ENCODE measurements at places on chromosomes 6 and 20.

DNA sequence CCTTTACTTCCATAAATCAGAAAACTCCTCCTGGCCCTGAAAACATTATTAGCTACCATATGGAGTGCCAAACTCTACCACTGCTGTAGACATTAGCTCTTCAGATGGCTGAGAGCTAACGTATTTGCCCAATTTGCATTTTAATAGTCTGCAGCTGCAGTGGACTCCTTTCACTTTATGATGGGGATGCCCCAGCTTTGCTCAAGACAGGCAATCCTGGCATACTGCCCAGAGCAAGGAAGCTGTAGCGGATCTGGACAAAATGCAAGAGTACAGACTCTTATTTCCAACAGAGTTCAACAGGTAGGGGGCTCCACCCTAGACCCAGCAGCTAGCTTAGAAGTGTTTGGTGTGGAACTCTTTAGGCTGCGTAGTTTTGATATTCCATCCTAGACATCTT is 246.7 kb downstream of the FOXC1 start:
- no peak for DNase-seq

- DNase-seq: no peak
These were observed 36.1 kb upstream of the NOL4L start for GRCh38 chr20:32621071-32621890.

DNA sequence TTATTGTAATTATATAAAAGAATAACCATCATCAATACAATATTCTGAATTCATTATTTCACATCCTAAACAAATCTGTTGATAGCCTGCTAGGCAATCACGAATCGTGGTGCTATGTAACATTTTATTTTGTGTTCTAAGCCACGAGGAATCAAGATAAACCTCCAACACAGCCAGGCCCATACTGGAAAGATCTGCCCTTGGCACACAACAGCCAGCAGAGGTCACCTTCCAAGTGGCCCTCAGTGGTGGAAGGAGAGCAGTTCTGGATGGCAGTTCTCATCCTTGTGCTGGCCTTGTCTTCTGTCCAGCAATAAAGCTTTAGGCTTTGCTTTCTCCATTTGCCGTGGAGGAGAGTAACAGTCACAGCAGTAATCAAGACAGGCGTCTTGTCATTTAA is 13.2 kb downstream of the ZNF831 start:
- DNase-seq: no peak

- DNase-seq: no peak
These were observed 46.3 kb upstream of the STXBP5 start for GRCh38 chr6:147157930-147158329.

- DNase-seq: no peak
These were observed 16.5 kb upstream of the MDFI start for GRCh38 chr6:41621802-41622201.

- DNase-seq: no peak
These were observed 34.8 kb downstream of the WRNIP1 start for GRCh38 chr6:2799936-2800527.

DNA sequence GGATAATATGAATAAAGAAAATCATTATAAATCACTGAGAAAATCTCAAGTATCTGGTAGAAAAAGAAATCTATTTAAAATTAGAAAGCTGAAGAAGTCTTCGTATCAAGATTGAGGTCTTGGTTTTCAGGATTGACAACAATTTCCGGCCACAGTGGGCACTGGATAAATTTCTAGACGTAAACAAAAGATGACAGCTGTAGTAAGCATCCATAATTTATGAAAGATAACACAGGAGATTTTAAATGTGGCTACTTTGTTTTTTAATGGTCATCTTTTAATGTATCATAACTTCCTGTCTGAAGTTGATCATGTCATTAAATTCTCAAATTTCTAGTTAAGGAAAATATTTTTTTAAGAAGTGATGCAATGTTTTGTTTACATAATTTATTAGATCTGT is 444.2 kb downstream of the HTR1B start:
- DNase-seq: no peak

DNA sequence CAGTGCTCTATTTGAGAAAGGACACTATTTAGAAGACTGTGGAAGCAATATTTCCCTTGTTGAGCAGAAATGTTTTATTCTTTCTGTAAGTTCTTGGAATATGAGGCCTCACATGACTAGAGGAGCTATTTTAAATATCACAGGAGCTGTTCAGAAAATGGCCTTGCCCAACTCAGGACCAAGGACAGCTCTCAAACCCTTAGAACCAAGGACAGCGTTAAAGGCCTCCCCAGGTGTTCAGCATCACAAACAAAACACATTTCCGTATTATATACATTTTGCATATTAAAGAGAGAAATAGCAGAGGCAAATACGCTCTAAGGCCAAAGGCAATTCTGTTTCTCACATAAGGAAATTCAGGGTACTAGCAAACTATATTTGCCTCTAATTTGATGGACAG is 631.4 kb downstream of the CDH26 start:
- no peak for DNase-seq

DNA sequence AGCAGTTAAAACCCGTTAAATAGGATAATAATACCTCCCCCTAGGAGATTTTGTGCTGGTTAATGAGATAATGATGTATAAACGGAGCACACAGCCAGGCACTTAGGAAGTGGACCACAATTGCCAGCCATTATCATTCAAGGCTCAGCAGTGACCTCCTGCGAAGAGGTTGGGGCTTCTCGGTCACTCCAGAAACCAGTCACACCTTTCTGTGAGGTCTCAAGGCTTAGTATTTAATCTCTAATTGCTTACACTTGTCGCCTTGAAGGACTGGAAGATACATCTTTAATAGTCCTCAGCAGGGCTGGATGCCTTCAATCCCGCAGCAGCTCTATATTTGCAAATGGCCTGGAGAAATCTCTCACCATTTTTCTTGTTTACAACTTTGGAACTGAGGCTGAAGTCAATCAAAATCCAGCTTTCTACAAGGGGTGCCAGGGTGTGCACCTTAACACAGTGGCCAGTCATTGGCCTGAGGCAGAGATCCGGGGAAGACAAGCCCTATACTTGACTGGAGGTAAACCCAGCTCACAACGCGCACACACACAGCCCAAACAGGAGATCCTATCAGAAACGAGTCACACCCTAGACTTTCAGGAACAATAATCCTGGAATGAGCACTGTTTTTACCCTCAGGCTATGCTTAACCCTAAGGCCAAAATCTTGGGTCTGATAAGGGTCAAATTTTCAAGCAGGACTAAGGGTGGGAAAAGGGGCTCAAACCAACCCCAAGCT is 1.2 kb downstream of the POU5F1 start:
- peak; percentile 24 for DNase-seq

- DNase-seq: no peak
These were observed 8.6 kb downstream of the CDC40 start for GRCh38 chr6:110188791-110189190.

GRCh38 chr6:121351916-121352315 is 17.6 kb upstream of the TBC1D32 start:
- DNase-seq: no peak

GRCh38 chr20:64264091-64264490 is 8.5 kb downstream of the PCMTD2 start:
- DNase-seq: no peak

DNA sequence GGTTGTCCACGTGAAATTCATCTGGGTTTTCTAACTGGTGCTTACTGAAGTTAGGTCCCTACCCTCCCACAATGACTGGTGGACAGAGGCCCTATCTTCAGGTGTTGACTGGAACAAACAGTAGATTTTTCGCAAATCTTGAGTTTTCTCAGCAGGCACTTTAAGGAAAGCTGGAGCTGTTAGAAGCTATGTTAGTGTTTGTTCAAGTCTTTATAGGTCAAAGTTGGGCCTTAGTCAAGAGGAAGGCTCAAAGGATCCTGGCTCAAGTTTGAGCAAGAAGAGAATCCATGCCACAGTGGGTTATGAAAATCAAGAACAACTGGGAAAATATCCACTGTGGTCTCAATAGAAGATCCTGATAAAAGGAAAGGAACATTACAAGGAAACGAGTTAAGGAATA is 48.5 kb upstream of the ELOVL5 start:
- no peak for DNase-seq

DNA sequence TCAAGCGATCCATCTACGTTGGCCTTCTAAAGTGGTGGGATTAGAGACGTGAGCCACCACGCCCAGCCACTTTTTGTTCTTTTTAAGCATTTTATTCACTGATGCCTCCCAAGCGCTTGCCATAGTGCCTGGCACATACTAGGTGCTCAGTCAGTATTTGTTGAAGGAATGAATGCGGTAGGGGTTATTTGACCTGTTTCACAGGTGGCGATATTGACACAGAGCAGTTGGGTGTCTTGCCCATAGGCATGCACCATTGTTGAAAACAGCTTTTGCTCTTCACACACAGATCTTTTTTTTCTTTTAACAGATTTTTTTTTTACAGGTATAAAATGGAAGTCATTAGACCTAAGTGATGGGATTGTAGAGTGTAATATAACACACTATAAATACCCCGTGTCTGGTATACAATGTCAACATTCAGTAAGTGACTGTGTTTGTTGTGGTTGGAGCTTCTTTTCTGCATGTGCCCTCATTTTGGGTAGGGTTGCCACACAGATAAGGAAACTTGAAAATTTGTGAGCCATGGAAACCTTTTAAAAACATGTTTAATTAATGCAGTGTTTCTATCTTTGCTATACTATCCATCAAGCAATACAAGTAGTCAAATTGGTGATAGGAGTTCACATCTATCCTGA is 24.8 kb downstream of the RREB1 start:
- DNase-seq: no peak

- no peak for DNase-seq
These were observed 8.3 kb upstream of the ZNF318 start for GRCh38 chr6:43377710-43378229.

- DNase-seq: no peak
These were observed 97.6 kb upstream of the DEFB112 start for GRCh38 chr6:50147371-50147770.

- DNase-seq: no peak
These were observed 131.9 kb downstream of the ERMARD start for GRCh38 chr6:169883316-169883715.

DNA sequence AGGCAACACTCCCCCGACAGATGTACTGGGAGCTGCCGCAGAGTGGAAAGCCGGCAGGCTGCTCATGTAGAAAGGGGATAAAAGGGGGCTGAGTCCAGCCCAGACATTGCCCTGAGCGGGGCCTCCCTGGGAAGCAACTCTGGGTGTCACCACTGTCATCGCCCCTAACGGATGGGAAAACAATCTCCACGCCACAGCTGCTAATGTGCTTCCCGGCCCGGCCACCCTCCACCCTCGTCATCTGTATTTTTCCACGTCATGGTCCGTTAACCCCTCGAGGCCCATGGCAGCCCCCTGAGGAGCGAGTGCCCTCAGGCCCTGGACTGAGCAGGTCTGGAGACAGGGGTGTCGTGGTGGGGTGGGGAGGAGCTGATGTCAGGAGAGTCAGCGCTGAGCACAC is 227.4 kb downstream of the DLL1 start:
- no peak for DNase-seq

GRCh38 chr6:15017261-15017660 is 228.6 kb upstream of the JARID2 start:
- DNase-seq: peak; percentile 5

DNA sequence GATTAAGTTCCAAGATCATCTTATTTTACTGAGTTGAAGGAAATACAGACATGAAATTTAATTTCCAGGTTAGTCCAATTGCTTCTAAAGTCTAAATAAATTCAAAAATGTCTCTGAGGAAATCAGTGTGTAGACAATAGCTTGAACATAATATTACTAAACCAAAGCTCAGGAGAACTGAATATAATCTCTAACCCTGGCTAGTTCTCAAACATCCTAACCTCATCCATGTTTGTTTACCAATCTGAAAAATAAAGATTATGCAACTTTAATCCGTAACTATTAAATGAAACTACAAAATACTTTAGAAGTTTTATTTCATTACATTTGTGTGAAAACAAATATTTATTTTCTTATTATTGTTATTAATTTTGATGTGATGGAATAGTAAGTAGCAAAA is 387.2 kb downstream of the TBC1D32 start:
- DNase-seq: no peak

DNA sequence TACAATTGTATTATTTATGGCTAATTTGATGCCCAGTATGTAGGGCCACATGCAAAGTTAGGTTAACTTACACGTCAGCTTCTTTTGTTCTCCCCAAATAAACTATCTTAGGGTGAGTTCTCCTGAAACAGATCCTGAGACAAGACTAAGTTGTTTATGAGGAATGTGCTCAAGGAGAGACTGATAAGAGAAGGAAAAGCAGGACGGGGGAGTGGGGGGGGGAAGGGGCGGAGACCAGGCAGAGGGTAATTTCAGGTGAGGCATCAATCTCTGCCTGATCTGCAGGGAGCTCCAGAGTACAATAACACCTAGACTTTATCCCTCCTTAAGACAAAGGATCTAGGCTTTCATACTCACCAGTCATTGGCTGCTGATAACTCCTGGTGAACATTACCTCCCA is 220.6 kb upstream of the BTBD3 start:
- DNase-seq: no peak

GRCh38 chr20:5416086-5416485 is 99.3 kb upstream of the PROKR2 start:
- no peak for DNase-seq

GRCh38 chr20:44039741-44040140 is 125.1 kb downstream of the TOX2 start:
- no peak for DNase-seq

- DNase-seq: no peak
These were observed 28.5 kb downstream of the DNMT3B start for GRCh38 chr20:32790751-32791057.

GRCh38 chr6:87738744-87739143 is 36.7 kb upstream of the AKIRIN2 start:
- no peak for DNase-seq

GRCh38 chr6:30037182-30037788 is 23.8 kb upstream of the POLR1H start:
- DNase-seq: no peak

DNA sequence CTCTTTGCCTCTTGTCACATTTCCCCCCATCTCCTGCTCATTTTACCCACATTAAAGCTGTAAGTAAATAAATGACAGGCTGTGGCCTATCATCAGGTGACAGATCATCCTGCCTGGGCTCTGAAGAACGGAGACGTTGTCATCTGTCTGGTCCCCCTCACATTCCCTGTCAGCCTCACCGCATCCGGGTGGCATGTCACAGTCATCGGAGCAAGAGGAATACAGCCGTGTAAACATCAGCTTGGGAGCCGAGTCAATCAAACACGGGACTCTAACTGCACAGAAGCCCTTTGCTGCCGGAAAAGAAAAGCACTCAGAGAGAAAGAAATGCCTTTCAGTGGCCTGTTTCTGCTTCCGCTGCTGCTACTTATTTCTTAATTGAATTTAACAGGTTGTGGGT is 371.9 kb upstream of the ID4 start:
- no peak for DNase-seq

GRCh38 chr6:26224940-26225847 is 138.0 kb downstream of the HFE start:
- peak; percentile 70 for DNase-seq

GRCh38 chr6:134420614-134421181 is 102.8 kb upstream of the SGK1 start:
- DNase-seq: no peak

DNA sequence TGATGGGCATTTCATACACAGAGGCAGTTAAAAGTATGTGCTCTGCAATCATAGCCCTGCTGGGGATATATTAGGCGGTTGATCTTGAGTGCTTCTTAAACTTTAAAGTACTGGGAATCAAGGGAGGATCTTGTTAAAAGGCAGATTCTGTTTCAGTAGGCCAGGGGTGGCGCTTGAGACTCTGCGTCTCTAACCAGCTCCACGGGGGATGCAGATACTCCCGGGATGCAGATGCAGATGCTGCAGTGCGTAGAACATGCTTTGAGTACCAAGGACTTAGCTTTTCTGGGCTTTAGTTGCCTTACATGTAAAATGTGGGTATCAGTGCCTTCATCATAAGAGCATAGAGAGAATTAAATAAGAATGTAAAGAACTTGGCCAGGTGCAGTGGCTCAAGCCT is 44.4 kb upstream of the ENPP5 start:
- DNase-seq: no peak

Measured in posterior cingulate gyrus (tissue), 11 donors.